ENCODE measurements at places on chromosomes 5 and 9.

DNA sequence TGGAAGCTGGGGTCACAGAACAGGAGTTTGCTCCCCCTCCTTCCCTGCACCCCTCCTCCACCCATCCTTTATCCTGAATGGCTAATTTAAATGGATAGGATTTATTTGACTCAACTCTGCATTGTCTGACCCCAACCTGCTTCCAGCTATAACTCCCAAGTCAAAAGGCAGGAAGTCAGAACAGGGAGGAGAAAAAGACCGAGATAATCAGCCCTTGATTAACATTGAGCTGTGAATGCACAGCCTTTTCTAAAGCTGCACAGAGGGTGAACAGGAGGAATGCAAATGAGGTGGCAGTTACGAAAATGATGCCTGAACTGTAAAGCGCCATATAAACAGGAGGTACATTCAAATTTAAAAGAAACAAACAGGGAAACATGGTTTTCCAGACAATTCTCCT, 152.8 kb downstream of the SPOCK1 start:
- no peak for DNase-seq

DNA sequence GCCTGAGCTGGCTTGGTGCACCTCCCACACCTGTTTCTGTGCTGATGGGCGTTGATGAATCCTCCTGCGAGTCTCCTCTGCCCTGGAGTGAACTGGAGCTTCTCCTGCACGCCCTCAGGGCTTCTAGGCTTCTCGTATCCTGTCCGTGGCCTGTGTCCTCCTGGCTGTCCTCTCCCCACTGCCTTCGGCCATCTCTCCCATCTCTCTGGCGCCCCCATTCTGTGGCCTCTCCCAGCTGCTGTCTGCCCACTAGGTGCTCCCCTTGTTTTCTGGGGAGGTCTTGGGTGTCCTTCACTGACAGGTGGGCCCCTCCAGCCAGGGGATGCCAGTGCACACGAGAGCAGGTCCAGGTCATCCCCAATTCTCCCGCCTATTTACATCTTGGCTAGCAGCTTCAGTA, 28.8 kb downstream of the AHRR start:
- DNase-seq, result peak; percentile 55

DNA sequence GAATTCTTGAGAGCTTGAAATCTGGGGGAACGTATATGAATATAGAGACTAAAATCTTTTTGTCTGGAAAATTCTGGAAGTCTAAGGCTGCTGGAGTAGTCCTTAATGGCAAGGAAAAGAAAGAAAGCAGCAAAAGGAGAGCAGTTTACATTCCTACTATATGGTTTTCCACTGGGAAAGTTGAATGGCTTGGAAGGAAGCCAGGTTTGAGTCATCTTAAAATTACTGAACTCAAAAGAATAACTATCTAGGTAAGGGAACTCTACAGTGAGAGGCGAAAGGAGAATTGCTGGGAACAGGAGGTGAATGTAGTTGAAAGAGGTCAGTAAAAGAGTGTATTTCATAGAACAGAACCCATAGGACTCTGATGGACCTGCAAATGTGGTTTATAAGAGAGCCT, 258.1 kb upstream of the EDIL3 start:
- no peak for DNase-seq

DNA sequence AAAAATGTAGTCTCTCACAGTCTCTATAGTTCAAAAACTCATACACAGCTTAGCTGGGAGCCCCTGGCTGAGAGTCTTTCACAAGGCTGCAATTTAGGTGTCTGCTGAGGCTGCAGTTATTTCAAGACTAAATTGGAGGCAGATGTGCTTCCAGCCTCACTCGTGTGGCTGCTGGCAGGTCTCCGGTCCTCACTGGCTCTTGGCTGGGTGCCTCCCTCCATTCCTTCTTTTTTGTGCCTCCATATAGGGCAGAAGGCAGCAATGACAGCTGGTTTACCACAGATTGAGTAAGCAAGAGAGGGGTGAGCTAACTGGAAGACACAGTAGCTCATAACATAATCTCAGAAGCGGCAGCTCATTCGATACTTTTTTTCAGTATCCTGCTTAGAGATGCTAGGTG, 2167.7 kb upstream of the WWC1 start:
- DNase-seq, result no peak

- no peak for DNase-seq
Observed at GRCh38 chr5:141883184-141883891, 5.1 kb upstream of the PCDH1 start.

DNA sequence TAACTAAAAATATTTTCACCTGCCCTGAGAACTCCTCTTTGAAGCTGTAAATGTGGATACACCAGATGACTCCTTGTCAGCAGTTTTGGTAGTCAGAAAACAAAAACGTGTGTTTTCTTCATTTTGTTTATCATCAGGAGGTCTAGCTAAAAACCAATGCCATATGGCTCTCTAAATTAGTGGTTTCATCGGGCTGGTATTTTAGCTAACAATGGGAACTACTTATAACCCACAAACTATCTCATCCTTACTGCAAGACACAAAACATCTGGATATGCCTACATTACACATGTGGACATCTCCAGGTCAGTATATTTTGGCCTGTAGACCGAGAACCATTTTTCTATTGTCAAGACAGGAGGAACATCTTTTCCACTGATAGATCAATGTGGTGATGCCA, 56.2 kb downstream of the GAS1 start:
- DNase-seq, result no peak

- DNase-seq, result no peak
Observed at GRCh38 chr9:98627296-98627695, 81.4 kb downstream of the GABBR2 start.

GRCh38 chr5:106185661-106186081, 1485.1 kb downstream of the EFNA5 start:
- DNase-seq, result no peak

GRCh38 chr5:101024299-101024698, 121.2 kb upstream of the ST8SIA4 start:
- no peak for DNase-seq

GRCh38 chr5:98564836-98565235, 208.6 kb upstream of the RGMB start:
- no peak for DNase-seq

DNA sequence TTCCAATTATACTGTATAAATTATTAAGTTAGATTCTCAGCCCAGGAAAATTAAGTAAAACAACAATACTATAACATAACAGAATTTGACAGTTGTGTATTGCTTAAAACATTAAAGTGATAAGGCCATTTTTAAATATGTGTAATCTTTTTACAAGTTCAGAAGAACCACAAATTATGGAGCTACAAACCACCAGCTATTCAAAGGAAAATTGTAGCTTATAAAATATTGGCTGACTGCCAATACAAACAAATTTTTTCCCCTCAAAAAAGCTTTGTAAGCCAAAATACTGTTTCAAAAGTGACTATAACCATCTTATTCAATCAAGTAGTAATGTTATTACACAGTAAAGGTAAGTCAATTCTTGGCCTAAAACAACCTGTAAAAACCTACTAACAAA, 21.9 kb downstream of the STRBP start:
- DNase-seq, result no peak

GRCh38 chr5:68490406-68490805, 274.9 kb downstream of the PIK3R1 start:
- no peak for DNase-seq

- no peak for DNase-seq
Observed at GRCh38 chr5:156376751-156377150, 49.8 kb downstream of the SGCD start.

- DNase-seq, result no peak
Observed at GRCh38 chr9:96617439-96618185, 2.0 kb downstream of the CDC14B start.

GRCh38 chr5:158522776-158523175, 576.9 kb downstream of the EBF1 start:
- DNase-seq, result no peak

- DNase-seq, result no peak
Observed at GRCh38 chr9:89739916-89740315, 135.1 kb downstream of the GADD45G start.

- DNase-seq, result no peak
Observed at GRCh38 chr5:54087436-54087835, 222.9 kb downstream of the ARL15 start.

- no peak for DNase-seq
Observed at GRCh38 chr9:1748407-1748806, 266.7 kb upstream of the SMARCA2 start.

- DNase-seq, result no peak
Observed at GRCh38 chr9:109792951-109793546, 13.1 kb downstream of the PALM2AKAP2 start.

Measured in activated CD8-positive, alpha-beta memory T cell treated with anti-CD3 and anti-CD28 coated beads for 24 hours (primary cell).